ENCODE measurements at places on chromosomes 11 and 22.

GRCh38 chr22:46614025-46614931 is 5.9 kb upstream of the GRAMD4 start:
- DNase-seq: no peak

- DNase-seq: peak; percentile 77
These were observed at the start of gene OR51T1 for GRCh38 chr11:4881860-4882500. TSS of gene OR51T1 (plus strand) at chr11:4881900. CDS start at chr11:4881900, 0 bp downstream.

GRCh38 chr11:130911306-130911705 is 5.0 kb downstream of the SNX19 start:
- DNase-seq: no peak

GRCh38 chr11:60762851-60763691 is 6.4 kb downstream of the MS4A15 start:
- peak; percentile 14 for DNase-seq

DNA sequence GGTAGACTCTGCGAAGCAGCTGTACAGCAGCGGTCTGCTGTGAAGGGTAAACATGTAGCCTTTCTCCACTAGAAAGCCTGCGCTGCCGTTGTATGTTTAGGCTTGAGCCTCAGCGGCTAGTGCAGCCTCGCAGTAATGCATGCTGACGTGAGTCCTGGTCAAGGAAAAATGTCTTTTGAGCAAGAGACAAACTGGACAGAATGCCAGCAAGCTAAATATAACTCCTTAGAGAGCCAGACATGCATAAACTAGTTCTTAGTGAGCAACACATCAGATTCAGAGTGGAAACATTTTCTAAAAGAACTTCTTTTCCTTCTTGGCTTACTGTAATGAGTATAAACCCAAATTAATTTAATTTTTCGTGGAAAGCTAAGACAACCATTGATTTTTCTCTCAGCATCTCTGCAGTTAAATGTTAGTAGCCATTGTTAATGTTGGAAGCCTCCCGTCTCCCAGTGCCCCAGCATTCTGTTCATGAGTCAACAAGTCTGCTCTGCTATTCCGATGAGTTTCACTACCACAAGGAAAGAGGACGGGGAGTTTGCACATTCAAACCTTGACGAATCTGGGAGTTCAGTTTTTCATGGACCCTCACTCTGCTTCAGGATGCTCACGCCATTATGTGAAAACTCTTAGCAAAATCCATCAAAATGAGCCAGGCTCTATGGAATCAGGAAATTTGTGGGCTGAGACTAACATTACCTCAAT is 51.4 kb downstream of the JAM3 start:
- peak; percentile 71 for DNase-seq
